ENCODE measurements at places on chromosomes 2 and 18.

GRCh38 chr18:53534203-53534602 is 690.3 kb downstream of the MBD2 start:
- DNase-seq: no peak

DNA sequence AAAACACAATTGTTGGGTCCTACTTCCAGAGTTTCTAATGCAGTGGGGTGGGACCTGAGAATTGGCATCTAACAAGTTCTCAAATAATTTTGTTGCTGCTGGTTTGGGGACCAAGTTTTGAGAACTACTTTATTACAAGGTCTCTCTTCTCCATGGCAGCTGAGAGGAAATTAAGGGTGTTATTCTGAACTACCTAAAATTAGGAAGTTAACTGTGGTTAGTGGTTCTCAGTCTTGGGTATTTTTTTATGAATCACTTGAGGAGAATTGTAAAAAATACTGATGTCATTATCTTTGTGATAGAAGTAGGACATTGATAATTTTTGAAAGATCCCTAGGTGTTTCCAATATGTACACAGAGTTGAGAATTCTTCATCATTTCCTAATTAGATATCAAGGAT is 210.2 kb downstream of the MC4R start:
- no peak for DNase-seq

DNA sequence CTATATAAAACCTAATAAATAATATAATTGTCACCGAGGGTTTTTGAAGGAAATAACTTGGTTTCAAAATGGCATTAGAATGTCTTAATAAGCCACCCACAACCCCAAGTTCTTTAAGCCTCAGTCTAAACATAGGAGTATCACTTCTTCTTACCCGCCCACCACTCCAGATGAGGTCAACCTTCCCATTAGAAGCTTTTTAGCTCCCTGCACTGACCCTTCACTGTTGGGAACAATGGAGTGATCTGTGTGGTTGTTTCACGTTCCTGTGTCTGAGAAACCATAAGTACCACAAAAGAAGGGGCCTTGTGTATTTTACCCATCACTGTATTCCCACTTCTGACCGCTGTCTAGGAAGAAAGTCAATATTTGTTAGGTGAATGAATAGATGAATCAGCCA is 326.3 kb upstream of the ZNF521 start:
- no peak for DNase-seq

DNA sequence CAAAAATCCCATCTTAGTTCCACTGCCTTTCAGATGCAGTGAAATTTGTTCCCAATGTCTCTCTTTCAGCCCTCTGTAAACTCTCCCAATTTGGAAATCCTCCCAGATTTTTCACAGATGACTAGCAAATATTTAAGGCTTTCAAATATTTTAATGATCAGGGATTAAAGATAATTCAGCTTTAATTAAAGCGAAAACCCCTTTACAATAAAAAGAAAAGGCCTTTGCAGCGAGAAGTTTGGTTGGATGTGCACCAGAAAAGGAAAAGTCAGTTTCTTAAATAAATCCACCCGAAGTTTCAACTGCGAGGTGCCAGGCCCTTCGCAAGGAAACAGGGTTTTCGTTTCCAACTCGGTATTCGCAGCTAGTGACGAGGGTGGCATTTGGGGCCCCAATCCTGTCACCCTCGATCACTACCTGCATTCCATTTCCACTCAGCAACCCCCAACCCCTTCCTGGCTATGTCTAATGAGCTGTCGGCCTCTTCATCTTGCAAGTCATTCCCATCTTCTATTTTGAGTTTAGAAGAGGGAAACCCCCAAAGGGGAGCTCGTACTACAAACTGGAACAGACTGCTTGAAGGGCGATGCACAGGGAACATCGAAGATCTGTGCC is 1.5 kb downstream of the RAX start:
- no peak for DNase-seq

GRCh38 chr2:120606931-120607330 is 128.7 kb upstream of the GLI2 start:
- DNase-seq: no peak

GRCh38 chr2:12173271-12173942 is 427.0 kb downstream of the LPIN1 start:
- no peak for DNase-seq

- DNase-seq: no peak
Observed at GRCh38 chr18:59459369-59460071, 100.5 kb upstream of the LMAN1 start.

GRCh38 chr2:156189143-156189542 is 143.4 kb downstream of the NR4A2 start:
- DNase-seq: no peak

GRCh38 chr18:77737405-77737804 is 487.8 kb downstream of the GALR1 start:
- DNase-seq: no peak

DNA sequence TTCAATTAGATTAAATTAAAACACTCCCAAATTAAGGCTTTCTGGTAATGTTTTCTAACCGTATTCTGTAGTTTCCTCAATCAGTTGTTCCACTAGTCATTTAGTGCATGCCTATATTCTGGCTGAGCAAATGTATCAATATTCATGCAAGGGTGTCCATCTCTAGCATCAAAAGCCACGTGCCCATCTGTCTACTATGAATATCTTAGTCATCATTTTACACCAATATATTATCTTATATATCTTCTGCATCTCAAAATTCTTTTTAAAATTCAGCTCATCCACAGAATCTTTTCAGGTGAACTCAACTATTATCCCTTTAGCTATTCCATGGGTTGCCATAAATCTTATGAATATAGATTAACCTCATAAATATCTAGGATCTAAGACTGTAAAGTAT is 488.2 kb downstream of the PARD3B start:
- no peak for DNase-seq

DNA sequence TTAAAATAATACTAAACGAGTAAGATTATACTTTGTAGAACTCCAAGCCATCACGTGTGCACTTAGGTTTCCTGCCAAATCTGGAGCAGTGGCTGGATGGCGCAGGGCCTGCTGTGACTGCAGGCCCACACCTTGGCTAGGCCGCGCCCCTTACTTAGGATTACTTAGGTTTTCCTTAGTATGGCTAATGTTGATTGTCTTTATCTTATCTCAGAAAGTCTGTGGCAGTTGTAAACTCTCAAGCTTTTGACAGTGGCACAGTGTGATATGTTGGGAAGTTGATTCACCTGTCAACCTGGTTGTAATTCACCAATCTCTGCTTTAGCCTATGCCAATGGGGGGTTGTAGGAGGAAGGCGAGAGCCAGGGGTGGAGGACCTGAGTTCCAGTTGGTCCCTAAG is 208.4 kb downstream of the ZNF407 start:
- DNase-seq: no peak

- no peak for DNase-seq
Observed at GRCh38 chr2:128105072-128105471, 14.1 kb downstream of the UGGT1 start.

DNA sequence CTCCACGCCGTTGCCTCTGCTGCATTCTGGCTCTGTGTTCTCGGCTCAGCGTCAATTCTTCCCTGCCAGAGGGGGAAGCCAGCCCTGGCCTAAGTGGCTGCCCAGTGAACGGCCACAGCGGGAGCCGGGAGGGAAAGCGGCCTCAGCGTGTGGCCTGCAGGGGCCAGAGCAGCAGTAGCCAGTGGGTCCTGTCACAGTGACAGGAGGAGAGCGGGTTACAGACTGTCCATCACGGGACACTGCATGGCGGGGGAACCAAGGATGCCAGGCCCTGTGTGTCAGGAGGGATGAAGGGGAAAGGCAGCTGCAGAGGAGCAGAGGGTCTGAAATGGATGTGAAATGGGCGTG is 39.7 kb downstream of the PDIA6 start:
- no peak for DNase-seq

DNA sequence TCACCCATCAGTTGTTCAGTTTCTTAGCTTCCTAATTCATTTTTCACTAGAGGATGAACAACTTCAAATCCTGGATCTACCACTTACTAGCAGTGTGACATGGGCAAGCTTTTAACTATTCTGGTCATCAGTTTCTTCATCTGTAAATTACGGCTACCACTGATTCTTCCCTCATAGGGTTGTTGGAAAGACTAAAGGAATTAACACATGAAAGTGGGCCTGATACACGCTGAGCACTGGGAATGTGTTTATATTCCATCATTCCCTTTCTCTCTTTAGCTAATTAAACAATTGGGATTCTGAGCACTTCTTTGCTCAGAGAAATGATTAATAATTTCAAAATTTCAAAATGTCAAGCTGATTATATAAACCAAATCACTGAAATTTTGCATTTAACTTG is 862.3 kb upstream of the GCFC2 start:
- DNase-seq: no peak

- DNase-seq: no peak
Observed at GRCh38 chr18:65221736-65222135, 529.1 kb upstream of the CDH7 start.

- DNase-seq: no peak
Observed at GRCh38 chr2:225534697-225535096, 135.2 kb downstream of the NYAP2 start.

GRCh38 chr2:74374509-74375205 is 5.5 kb downstream of the DCTN1 start:
- DNase-seq: no peak

- no peak for DNase-seq
Observed at GRCh38 chr2:138121666-138122661, 157.7 kb downstream of the HNMT start.

GRCh38 chr2:207768866-207769596 is 675 bp downstream of the FZD5 start:
- no peak for DNase-seq

DNA sequence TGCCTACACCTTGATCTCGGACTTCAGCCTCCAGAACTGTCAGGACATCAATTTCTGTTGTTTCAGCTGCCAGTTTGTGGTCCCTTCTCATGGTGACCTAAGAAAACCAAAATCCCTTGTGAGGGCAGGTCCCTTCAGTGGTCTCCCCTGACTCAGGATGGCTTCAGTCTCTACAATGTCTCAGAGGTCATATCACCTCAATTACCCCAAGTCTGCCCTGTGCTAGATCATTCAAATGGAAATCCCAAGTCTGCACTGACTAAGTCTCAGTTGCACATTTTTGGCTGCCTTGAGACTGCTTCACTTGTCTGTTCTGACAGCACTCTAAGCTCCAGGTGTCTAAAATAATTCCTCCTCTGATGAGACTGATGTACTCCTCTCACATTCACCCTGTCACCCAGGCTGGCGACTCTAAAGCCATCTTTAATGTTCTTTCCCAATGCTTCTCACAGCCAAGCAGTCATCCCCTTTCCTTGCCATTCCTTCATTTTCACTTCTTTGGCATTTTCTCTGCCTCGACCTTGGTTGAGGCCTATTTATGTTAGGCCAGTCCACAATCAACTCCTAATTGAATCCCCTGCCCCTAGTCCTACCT is 470.8 kb downstream of the DLGAP1 start:
- DNase-seq: no peak

DNA sequence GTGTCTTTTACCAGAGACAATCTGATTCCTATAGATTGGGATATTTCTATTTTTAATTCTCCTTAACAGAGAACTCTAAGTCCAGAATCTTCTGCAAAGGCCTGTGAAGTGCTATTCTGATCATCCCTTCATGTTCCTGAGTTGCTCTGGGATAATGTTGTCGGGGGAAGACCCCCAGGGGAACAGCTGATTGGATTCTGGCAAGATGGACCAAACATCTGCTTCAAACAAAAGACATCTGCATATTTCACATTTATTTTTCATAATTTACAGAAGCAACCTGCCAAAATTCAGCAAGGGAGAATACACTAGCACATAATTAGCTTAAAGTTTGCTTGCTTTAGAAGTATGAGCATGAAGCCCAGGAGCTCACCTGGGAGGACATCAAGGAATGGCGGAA is 116.0 kb upstream of the ETAA1 start:
- DNase-seq: no peak

- no peak for DNase-seq
Observed at GRCh38 chr2:39780825-39781600, 2.0 kb upstream of the THUMPD2 start.

DNA sequence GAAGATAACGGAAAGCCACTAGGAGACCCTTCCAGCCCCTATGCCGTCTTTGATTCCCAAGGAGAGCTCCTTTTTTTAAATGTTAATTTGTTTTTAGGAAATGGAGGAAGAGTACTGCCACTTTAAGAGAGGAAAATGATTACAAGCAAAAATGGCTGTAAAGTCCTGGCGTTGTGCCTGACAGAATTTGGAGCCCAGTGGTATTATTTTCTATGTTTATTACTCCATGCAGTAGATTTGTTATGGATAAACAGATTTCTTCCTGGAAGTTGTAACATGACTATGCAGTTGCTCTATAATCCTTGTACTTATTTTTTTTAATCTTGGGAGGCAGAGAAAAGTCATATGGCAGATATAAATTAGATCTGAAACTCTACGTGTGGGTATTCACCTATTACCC is 141.3 kb downstream of the GBX2 start:
- no peak for DNase-seq

DNA sequence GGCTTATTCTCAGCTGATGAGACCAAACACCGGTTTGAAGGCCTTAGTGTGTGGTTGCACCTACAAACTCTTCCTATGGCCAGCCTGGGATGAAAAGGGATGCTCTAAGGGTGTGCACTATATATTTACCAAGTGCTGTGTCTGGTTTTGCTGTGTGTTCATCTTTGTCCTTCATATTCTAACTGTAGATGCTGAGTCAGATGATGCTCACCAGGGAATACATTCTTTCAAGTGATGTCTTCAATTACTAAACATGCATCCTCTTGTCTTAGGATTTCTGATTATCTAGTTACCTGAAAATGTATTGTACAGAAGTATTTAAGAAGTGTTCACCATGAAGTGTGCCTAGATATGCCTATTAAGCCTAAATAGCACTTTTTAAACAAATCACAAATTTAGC is 1111.6 kb upstream of the ZEB2 start:
- no peak for DNase-seq

- DNase-seq: no peak
Observed at GRCh38 chr2:188983427-188984064, 9.4 kb downstream of the COL3A1 start.

DNA sequence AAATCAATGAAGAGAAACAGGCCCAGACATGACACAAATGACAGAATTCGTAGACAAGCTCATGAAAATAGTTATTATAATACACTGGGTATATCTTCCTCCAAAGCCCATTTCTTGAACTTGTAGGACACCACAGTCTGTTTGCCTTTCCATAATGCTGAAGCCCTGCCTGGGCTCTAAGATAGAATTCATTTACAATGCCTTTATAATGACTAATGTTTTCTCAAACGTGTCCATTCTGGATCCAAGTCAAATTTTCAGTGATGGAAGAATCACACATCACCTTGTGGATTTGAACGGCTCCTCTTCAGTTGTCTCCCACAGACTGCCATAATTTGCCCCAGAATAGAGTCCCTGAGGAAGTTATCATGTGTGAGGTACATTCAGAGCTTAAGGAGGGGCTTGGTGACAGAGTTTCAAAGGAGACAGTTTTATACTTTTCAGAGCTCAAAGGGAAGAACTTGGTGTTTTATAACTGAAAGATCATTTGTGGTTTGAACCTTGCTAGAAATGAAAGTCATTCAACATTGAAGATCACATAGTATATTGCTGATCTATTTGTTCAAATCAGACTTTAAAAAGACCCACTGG is 38.2 kb downstream of the CASP8 start:
- no peak for DNase-seq

- DNase-seq: no peak
Observed at GRCh38 chr18:25067275-25068025, 284.5 kb downstream of the ZNF521 start.

Measured in stimulated activated CD8-positive, alpha-beta memory T cell treated with anti-CD3 and anti-CD28 coated beads, Interleukin-15, amount 100 ng/mL, for 4 hours (primary cell).